ENCODE measurements at places on chromosomes 5 and 9. TPM values are rescaled to one million over a fixed set of nuclear protein-coding genes. Genes with fewer than 3 reads are reported as not detected.

Gene BTNL8
- not detected for total RNA-seq

Gene FOXE1
- total RNA-seq = not detected

Gene RUSC2
- total RNA-seq = 1.9 TPM

Gene HOMER1
- 2.4 TPM for total RNA-seq

Measured in activated CD8-positive, alpha-beta T cell treated with anti-CD3 and anti-CD28 coated beads, Interleukin-2, amount 10 ng/mL, durations not matched to agents 7 days and 5 days (primary cell).